ENCODE measurements at places on chromosomes 3 and 15.

DNA sequence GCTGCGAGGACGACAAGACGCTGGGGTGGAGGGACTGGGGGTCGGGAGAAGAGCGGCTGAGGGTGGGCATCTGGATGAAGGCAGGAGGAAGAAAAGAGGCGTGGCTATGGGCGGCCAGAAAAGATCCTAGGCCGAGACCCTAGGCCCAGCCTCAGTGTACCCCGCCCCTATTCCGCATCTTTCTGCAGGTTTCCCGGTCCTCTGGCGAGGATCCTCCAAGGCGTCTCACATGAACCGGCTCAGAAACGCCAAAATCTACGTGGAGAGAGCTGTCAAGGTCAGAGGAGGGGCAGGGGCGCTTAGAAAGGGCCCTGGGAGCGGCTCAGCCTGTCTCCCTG is 340 bp downstream of the TTLL3 start:
- DNase-seq = no peak

- DNase-seq = peak; percentile 99
Observed at GRCh38 chr3:130850044-130850797, 43.7 kb upstream of the ATP2C1 start.

GRCh38 chr3:141368062-141368924 is at the start of gene ZBTB38:
ZBTB38 (plus strand) TSS chr3:141368504; CDS start chr3:141442389, 73,885 bp downstream.
- no peak for DNase-seq

- DNase-seq = no peak
Observed at GRCh38 chr3:147937891-147938290, 528.7 kb downstream of the ZIC1 start.

GRCh38 chr3:190699776-190700175 is 162.7 kb downstream of the GMNC start:
- no peak for DNase-seq

- DNase-seq = no peak
Observed at GRCh38 chr3:23406601-23407000, 203.5 kb downstream of the UBE2E2 start.

DNA sequence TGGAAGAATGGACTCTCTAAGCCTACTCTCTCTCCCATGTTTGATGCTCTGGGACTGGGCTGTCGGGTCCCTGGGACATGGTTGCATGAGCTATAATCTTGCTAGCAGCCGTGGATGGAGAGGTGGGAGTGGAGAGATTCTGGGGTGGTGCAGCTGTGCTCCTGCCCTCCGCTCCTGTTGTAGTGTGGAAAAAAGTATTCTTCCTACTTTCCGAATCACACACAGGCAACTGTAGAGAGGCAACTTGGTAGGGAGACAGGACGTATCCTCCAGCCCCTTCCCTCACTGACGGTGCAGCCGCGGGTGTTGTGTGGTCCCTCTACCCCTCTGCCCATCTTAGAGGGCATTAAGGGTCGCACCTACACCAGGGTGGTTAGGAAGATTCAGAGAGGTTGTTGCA is 281.4 kb upstream of the TLE3 start:
- DNase-seq = no peak

DNA sequence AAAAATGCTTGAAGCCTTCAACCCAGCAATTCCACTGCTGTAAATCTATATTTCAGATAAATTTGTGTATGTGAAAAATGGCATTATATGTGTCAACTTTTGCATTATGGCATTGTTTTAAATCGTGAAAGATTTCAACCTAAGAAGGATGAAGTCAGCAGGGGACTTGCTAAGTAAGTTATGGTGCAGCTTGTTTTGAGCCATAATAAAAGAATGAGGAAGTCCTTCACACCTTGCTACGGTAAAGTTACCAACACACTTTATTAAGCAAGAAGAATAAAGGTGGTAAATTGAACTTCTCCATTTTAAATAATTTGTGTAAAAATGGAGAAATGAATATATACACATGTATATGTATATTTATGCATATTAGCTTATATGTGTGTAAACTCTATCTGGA is 371.4 kb downstream of the ROBO2 start:
- no peak for DNase-seq

DNA sequence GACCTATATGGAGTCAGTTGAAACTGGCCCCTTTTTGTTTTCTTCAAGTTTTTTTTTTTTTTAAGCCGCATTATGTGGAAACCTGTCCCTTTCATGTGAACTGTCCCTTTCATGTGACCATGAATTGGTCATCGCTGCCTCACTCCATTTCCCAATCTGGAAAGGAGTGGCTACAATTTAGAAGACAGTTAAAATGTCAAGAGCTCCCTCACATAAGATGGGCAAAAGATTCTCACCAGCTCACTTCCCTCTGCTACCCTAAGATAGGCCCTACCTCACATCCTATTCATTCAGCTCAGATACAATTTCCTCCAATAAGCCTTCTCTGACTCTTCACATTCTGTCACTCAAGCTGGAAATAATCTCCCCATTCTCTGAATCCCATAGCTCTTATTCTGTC is 111.3 kb upstream of the BCL6 start:
- no peak for DNase-seq

- no peak for DNase-seq
Observed at GRCh38 chr3:46986055-46986730, 6.7 kb downstream of the NBEAL2 start.

DNA sequence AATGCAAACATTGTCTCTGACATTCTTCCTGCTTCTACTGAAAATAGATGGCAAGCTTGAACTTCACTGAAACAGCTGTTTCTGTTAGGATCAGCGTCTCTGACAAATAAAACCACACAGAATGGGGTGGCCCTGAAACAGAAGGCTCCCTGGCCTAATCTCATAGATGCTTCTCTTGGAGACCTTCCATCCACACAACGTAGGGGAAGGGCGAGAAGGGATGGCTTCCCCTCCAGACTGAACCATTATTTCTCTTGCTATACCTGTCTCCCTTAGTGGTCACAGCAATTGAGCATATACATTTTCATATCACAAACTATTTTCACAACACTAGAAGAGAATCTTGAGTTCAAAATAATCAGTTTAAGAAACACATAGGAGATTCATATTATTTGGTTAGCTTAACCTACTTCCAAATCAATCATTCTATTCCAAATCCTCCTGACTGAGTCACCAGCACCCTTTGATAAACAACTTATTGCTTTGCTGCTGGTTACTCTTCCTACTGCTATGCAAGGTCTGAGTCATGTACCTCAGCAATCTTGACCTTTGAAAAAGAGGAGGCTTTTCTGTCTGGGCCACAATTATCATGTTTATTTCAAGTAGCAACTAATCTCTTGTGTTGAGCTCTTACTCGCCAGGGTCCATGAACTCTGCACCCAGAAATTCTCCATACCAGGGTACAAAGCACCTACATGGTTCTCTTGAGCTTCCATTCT is 45.5 kb downstream of the CBLB start:
- DNase-seq = no peak

DNA sequence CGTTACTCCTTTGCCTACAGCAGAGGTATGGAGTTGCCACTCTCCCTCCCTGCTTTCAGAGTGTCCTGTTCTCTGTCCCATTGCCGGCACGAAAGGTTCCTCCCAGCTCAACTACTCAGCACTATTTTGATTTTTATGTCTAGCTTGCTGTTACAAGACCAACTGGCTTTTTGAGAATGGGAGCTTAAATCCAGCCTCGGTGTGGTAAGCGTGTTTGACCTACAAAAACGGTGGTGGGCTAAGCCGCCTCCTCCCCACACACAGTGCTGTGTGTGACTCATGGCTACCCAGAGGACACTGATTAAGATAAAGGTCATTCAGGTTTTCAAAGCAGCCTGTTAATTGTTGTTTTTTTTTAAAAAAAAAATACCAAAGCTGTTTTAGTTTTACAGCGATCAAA is 64.5 kb downstream of the LRTM1 start:
- no peak for DNase-seq

- DNase-seq = no peak
Observed at GRCh38 chr3:192840143-192840836, 77.4 kb downstream of the MB21D2 start.

DNA sequence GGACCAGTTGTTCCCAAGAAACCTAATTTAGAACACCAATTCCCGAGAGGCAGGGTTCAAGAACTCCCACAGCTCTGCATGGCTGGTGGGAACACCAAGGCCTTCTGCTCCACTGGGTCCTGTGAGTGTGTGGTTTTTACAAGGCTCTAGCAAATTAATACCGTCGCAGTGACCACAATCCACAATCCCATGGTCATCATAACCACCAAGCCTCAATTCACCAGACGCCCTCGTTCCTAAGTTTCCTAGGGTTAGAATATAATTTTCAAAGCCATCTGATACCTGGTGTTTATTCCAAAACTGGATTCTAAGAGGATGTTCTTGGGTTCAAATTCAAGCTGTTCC is 114.9 kb upstream of the RPL32 start:
- no peak for DNase-seq

DNA sequence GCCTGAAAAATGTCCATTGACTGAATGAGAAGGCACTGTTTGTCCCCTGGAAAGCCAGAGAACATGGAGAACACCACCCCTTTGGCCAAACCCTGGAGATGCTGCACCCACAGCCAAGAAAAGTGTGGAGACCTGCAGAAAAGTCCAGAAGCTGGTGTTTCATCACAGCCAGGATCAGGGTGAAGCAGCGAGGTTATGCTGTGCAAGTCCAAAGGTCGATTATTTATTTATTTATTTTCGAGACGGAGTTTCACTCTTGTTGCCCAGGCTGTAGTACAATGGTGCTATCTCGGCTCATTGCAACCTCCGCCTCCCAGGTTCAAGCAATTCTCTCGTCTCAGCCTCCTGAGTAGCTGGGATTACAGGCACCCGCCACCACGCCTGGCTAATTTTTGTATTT is 5.5 kb upstream of the CTSH start:
- DNase-seq = no peak

DNA sequence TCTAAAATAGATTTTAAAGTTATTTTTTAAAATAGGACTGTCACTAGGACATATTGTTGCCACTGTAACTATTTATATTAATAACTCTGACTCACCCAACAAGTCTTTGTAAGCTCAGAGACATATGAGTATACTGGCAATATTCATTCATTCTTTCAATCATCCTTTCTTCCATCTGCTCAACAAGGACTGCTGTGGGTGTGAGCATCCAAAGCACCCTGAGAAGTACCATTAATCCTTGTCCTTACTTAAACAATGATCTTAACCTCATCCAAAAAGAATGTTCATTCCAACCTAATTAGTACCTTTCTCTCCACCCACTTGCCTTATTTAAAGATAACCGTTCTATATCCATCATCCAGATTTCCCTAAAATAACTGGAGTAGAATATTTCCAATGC is 94.2 kb upstream of the PPP2R3A start:
- no peak for DNase-seq

- no peak for DNase-seq
Observed at GRCh38 chr3:61919371-61919770, 358.0 kb downstream of the PTPRG start.

DNA sequence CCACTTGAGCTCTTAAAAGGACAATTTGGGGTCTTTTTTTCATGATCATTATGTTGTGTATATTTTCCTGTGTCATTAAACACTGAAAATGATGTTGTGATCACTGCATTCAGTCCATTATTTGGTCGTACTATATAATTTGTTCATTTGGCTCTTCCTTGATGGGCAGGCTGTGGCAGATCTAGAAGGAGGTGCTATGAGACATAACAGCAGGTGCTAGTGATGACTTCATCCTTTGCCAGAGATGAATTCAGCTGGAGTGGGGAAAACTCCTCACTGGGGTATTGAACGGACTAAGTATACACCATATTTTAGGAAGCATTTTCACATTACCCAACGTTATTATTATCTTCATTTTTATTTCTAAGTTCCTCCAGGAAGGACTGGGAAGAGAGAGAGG is 12.0 kb downstream of the CMTM7 start:
- DNase-seq = no peak

DNA sequence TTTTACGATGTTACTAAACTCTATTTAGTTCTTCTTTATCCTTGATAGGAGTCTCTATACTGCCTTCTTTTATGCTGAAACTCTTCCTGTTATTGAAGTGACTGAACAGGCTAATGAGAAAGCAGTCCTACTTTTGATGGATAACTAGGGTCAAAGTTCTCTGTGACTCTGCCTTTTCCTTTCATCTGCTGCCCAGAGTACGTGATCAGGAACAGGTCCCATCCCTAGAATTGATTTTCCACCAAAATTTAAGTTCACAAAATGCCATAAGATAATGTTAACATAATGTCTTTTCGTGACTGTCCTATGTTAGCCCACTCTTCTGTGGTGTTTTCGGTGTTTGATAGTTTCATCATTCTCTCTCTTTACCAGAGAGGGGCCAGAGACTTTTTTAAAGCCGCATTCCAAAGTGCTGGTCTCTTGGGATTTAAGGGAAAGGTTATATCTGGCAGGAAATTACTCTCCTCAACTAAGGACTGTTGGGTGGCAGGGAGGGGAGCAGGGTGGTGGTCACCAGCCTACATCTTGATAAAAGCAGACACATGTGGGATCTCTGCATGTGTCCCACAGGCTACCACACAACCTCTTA is 50.3 kb upstream of the PLXND1 start:
- no peak for DNase-seq

DNA sequence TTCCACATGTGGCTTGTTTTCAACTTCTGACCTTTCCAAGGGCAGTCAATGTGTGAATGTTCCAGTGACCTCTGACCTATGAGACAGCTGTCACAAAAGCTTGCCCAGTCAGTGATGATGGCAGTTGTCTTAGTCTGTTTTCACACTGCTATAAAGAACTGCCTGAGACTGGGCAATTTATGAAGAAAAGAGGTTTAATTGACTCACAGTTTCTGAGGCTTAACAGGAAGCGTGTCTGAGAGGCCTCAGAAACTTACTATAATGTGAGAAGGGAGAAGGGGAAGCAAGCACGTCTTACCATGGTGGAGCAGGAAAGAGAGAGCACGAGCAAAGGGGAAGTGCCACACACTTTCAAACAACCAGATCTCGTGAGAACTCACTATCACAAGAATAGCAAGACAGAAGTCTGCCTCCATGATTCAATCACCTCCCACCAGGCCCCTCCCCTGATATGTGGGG is 95.6 kb downstream of the ECT2 start:
- peak; percentile 46 for DNase-seq

- no peak for DNase-seq
Observed at GRCh38 chr15:70297465-70298058, 199.8 kb upstream of the TLE3 start.

- no peak for DNase-seq
Observed at GRCh38 chr3:187736418-187736871, 8.8 kb downstream of the BCL6 start.

DNA sequence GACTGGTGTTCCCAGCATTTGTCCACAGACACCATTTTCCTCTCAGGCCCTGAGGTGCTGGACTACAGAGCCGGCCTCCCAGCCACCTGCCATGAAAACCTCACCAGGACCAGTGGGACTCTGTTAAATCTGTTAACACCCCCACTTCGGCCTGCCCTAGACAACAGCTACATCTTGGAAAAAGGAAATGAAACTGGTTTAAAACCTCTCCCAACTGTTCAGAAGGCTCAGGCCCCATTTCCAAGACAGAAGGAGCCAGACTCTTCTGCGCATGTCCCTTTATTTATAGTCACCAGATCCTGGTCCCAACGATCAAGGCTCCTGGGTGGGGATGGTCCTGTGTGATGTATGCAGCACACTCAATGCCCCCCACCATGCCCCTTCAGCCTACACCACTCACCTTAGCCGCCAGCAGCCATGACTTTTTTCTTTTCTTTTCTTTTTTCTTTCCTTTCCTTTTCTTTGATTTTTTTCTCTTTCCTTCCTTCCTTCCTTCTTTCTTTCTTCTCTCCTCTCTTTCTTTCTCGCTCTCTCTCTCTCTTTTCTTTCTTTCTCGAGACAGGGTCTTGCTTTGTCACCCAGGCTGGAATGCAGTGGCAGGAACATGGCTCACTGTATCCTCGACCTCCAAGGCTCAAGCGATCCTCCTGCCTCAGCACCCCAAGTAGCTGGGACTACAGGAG is 25.5 kb upstream of the FLNB start:
- DNase-seq = no peak
